ENCODE measurements at places on chromosomes 1 and 21.

DNA sequence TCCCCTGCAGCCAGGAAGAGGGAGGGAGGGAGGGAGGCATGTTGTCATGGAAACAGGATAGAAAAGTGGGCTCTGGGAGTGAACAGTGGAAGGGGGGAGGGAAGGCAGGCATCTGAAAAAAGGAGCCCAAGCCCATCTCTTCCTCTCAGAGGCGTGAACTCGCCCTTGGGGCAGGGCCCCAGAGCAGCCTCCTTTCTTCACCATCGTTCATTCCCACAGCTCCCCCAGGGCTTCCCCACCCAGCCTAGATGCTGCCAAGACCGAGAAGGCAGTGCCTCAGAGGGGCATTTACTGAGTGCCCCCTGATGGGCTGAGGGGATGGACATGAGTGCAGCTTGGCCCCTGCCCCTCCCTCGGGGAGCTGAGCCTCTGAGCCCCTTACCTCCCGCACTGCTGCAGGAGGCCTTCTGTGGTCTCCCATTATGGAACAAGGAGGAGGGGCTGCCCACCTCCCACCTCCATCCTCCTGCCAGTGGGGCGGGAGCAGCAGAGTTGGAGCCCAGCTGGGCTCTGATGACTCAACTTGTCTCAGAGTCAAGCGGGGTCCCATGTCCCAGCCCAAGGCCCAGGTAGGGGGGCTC, 39.1 kb upstream of the KIF21B start:
- no peak for DNase-seq

DNA sequence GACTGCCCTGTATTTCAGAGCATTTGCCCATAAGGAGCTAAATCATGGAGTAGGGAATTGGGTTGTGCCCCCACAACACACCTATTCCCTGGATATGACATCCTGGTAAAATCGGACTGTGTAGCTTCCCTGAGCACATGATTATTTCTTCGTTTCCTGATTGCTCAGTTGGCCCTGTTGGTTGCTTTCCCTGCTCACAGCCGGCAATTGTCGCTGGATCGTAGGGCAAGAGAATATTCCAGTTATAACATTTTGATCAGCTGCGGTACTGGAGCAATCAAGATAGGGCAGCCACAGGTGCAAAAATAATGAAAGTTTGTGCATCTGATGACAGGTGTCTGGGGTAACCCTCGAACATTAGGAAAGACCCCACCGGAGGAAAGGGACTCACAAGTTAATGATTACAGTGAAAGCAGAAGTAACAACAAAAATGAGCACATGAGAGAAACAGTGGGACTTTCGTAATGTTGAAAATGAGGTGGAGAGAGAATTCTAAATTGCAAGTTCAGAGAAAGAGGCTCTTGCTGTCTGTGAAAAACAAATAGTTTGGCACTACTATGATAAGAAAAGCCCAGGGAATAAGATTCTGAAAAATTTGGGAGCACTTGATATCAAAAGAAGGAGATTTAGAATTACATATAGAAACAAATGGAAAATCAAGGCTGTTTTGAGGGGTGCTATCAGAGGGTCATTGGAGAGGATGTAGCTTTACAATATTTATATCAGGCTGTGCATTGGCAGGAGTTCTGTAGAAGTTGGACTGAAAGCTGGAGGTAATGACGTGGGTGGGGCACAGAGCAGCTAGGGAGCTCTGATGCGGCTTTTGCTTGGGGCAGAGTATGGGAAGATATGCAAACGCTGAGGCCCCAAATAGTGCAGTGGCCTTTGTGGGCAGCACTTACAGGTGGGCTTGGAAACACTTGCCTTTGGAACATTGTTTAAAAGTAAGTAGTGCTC, at the start of gene MAB21L3:
MAB21L3 (plus strand) TSS at position 833 of the 957 bp plus-strand sequence. CDS start 1,217 bp downstream, outside the sequence.
- DNase-seq, result no peak

DNA sequence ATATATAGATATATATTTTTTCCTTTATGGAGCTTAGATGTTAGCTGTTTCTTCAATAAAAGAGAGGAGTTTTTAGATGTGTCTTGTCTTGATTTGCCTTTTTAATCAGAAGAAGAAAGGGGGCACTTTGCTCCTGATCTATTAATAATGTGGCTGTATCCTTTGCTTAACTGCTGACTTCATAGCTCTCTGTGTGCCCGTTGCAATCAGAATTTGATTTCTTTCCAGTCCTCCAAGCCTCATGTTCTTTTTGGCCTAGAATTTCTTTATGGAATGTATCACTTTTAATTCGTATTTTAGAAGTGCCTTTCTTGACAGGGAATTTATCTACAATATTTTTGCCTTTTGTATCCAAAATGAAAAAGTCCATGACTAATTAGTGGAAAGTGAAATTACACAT, 85.3 kb downstream of the C1orf21 start:
- DNase-seq, result no peak

DNA sequence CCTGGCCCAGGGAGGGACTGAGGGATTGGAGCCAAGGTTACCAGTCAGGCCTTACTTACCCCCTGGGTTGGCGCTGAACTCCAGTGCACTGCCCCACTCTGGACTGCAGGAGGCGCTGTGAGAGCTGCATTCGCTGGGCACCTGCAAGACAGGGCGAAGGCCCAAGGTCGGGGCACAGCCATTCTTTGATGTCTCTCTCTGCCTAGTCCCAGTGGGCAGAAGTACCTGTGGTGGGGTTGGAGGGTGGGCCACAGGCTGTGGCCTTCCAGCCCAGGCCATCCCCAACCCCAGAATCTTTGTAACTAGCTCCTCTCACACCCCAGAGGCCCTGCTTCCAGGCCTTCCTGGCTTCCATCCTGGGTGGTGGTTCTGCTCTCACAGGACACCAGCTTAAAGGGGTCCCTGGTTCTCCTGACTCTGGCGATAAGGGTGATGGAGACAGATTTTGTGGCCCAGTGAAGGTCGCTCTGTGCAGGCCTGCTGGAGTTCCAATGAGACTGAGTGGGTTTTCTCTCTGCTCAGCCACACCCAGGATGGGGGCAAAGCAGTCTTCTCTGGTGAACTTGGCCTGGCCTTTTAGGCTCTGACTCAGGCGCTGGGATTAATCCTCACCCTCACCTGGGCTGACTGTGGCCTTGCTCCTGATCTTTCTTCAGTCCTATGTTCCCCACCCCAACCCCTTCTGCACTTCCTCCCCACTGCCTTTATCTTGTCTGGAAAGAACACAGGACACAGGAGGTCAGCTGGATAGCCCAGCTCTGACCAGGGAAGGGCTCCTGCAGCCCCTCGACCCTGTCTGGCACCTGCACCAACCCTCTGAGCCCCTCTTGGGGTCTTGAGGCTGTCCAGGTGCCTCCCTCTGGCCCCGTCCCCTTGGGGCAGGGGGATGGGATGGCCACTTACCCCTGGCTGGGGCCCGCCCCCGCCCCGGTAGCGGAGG, 954 bp downstream of the MYOG start:
- DNase-seq, result no peak

DNA sequence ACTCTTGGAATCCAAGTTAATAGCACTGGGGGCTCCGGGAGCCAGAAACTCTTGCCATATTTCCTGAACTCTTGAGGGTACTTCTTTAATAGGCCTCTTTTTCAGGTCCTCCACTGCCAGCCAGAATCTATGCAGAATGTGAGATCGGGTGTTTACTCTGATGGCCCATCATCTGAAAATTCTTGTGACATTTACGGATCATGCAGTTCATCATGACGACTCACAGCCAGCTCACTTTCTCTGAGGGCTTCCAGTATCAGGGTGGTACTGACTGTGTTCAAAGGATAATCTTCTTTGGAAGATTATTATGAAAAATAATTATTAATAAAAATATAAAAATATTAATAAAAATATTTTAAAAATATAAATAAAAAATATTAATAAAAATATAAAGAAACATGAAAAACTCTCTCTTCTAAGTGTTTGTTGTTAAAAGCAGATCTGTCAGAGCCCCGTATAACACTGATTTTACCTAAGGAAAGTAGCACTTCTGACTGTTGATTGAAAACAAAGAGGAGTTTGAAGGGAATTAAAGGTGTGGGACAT, 194.3 kb upstream of the GREM2 start:
- DNase-seq, result no peak

GRCh38 chr1:70509996-70510876, 99.2 kb downstream of the CTH start:
- peak; percentile 97 for DNase-seq

GRCh38 chr1:26857473-26858060, 5.4 kb upstream of the SFN start:
- DNase-seq, result no peak

GRCh38 chr1:14602136-14602535, 3.7 kb downstream of the KAZN start:
- DNase-seq, result no peak

GRCh38 chr1:34915521-34915920, 13.9 kb downstream of the DLGAP3 start:
- no peak for DNase-seq

DNA sequence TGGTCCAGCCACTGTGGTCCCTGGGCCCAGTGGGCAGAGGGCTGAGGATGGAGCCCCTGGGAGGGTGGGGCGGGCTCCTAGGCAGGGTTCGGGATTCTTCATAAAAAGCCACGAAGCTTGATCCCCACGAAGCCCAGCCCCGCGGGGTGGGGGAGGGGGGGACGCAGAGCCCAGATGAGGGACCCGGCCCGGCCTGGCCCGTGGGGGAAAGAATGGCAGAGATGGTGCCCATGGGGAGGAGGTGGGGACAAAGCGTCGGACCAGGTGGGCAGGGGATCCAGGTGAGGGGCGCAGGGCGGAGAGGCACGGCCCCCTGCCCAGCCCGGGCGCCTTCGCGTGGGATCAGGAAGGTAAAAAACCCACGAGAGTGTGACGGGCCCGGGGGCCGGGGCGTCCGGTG, 6.0 kb upstream of the SMIM12 start:
- no peak for DNase-seq

DNA sequence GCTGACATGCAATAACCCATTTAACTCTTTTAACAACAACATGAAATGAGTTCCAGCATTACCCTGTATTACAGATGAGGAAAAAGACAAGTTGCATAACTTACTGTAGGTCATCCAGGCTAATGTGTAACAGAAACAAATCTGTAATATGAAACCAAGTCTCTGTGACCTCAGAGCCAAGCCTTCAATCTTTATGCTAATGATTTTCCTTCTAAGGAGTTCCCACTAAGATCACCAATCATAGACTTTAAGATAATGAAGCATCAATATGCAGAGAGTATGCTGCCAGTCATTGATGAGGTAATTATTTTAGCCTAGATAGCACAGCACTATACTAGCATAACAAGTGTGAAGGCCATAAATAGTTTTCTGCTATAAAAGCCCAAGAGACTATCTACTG, 35.6 kb upstream of the RNPC3 start:
- peak; percentile 6 for DNase-seq

DNA sequence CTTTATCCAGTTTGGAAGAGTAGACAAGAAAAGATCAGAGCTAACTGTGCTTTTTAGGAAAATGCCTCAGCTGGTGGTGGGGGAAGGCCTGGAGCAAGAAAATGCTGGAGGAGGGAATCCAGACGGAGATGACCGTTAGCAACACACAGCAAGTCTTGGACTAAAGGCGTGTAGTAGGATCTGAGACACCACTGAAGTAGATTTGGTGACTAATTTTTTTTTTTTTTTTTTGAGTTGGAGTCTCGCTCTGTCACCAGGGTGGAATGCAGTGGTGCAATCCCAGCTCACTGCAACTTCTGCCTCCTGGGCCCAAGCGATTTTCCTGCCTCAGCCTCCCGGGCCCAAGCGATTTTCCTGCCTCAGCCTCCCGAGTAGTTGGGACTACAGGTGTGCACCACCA, 41.2 kb downstream of the LPAR3 start:
- DNase-seq, result peak; percentile 45

DNA sequence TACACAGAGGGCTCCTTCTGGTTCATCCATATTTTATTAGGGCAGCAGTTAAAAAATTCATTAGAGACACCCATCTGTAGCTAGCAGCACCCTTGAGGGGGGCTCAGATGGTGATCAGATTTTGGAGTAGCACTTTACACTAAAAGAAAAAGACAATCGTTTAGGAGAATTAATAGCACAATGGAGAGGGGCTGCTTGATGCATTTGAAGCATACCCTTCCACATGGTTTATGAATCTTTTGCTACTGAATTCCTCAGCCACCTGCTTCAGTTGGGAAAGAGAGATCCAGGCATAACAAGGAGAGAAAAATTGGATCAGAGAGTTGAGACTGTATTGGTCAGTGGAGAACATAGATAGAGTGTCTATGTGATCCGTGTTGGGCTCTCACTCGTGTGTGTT, 54.4 kb downstream of the DISC1 start:
- no peak for DNase-seq

- no peak for DNase-seq
Measured at GRCh38 chr21:45994086-45994661, 12.6 kb downstream of the COL6A1 start.
